ENCODE measurements at places on chromosomes 2 and 18.
A peak's percentile ranks its signal among the peaks of the same experiment; 100 is the strongest.

GRCh38 chr18:75530566-75531211 is 103.2 kb upstream of the SMIM21 start:
- no peak overlapping the region for H3K27ac ChIP-seq
- no peaks in the 10 kb centered on the region for H3K27me3 ChIP-seq
- H3K4me1 ChIP-seq, result no peaks in the 10 kb centered on the region
- no peak for DNase-seq
- H3K36me3 ChIP-seq, result no peaks in the 10 kb centered on the region

DNA sequence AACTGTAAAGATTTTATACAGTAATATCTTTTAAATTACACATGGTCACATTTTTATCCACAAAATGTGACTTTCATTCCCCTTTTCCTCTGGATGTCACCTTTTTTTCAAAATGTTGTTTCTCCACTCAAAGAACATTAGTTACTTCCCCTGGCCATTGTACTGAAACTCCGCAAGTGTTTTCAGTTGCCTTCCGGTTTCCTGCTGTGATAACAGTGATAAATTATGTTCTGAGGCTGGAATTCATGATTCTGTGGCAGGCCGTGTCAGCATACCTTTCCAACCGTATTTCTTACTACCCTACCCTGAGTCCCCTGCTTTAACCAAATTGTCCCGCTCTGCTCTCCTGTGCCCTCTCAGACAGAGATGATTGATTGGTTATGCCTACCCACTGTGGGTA is 53.5 kb downstream of the MGAT5 start:
- H3K4me3 ChIP-seq, result no peak overlapping the region
- H3K27ac ChIP-seq, result no peak overlapping the region
- H3K36me3 ChIP-seq, result no peaks in the 10 kb centered on the region
- H3K4me1 ChIP-seq, result peaks cover 5% of the 10 kb centered on the region

- H3K4me3 ChIP-seq, result no peak overlapping the region
- no peaks in the 10 kb centered on the region for H3K27me3 ChIP-seq
- no peak for DNase-seq
- H3K4me1 ChIP-seq, result peaks cover 14% of the 10 kb centered on the region
- no peak overlapping the region for H3K27ac ChIP-seq
Measured at GRCh38 chr2:46050489-46050888, 246.7 kb upstream of the EPAS1 start.

- peaks cover 10% of the 10 kb centered on the region for H3K36me3 ChIP-seq
- peaks cover 17% of the 10 kb centered on the region for H3K4me1 ChIP-seq
- H3K27ac ChIP-seq, result no peak overlapping the region
- H3K4me3 ChIP-seq, result peak overlapping the region; percentile 28
- DNase-seq, result no peak
- peaks cover 5% of the 10 kb centered on the region for H3K27me3 ChIP-seq
Measured at GRCh38 chr2:68506170-68506569, 38.8 kb downstream of the APLF start.

Data from T-helper 2 cell treated with Interferon-gamma antibody and Interleukin-4, amounts not matched to agents 5 μg/mL and 100 μg/mL, for 36 hours (primary cell).